ENCODE measurements at places on chromosomes 5 and 9.

GRCh38 chr5:137250421-137250820 lies 248.7 kb downstream of the SPOCK1 start:
- DNase-seq = no peak

- no peak for DNase-seq
Observed at GRCh38 chr9:22682961-22683699, 236.5 kb downstream of the DMRTA1 start.

DNA sequence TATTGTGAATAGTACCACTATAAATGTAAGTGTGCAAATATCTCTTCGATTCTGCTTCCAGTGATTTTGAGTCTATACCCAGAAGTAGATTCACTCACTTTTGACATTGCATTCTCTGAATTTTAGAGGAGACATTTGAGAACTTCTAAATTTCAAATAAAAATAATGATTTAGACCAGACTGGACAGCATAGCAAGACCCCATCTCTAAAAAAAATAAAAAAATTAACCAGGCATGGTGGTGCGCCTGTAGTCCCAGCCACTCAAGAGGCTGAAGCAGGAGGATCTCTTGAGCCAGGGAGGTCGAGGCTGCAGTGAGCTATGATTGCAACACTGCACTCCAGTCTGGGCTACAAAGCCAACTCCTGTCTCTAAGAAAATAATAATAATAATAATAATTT lies 1.9 kb upstream of the GFI1B start:
- no peak for DNase-seq

DNA sequence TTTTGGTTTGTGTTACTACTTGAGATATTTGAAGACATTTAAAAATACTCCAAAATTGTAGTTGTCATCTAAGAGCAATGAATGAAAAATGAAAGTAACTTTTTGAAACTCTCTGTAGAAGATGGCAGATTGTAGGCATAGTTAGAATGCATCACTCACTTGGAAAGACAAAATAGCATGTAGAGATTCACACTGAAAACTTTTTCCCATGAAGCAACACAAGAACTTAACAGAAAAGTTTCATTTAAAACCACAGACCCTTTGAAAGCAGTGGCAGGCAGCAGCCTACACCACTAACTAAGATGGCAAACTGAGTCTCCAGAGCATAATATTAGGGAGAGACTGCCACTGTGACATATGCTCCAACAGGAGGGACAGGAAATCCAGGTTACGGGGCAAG lies 18.9 kb upstream of the FAM174A start:
- DNase-seq = no peak
